Stimulated activated CD4-positive, alpha-beta T cell treated with anti-CD3 and anti-CD28 coated beads, Interleukin-15, amount 100 ng/mL, for 1 hour (primary cell): ENCODE measurements at places on chromosomes 5 and 9.

GRCh38 chr5:59629561-59629960 is 264.0 kb downstream of the PDE4D start:
- DNase-seq = no peak

DNA sequence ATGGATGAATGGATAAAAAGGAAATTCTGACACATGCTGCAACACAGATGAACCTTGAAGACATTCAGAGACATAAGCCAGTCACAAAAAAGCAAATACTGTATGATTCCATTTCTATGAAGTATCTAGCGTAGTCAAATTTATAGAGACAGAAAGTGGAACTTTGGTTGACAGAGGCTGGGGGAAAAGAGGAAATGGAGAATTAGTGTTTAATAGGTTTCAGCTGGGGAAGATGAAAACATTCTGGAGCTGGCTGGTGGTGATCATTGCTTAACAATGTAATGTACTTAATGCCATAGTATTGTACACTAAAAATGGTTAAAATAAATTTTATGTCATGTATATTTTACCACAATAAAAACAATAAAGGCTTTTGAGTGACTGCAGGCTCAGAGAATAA is 24.2 kb downstream of the PPIC start:
- DNase-seq = no peak

DNA sequence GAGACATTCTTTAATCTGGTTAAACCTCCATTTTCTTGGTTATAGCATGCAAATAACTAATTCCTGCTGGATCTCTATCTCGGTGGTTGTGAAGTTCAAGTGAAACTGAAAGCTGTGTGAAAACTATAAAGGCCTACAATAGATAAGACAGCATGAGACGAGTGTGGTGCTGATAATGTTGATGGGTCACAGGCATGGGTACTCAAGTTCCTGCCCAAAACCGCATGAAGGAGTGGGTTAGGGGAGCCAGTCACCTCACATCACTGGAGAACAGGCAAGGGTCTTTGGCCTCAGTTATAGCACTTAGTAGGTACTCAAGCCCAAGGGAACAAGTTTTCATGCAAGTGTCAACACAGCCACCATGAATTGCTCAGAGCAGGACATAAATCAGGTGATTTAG is 16.7 kb downstream of the HMHB1 start:
- no peak for DNase-seq

DNA sequence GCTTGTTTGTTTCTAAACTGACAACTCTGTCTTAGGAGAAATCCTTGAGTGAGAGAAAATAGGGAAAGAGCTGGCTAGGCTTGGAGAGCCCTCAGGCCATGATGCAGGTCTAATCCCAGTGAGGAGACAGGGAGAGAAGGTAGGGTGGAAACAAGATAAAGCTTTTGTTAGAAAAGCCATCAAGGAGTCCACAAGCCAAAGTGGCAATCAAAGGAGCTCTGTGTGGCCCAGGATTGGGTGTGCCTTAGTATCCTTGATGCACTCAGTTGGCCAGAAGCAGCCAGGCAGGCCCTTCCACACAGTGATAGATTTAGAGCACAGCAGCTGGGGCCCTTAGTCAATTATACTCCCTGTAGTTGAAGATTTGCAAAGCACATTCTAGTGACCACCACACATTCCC is 73.9 kb downstream of the ALDH7A1 start:
- DNase-seq = no peak
